ENCODE measurements at places on chromosomes 2 and 18.

GRCh38 chr2:149261692-149262091, 68.7 kb upstream of the LYPD6 start:
- no peak for DNase-seq

- DNase-seq = no peak
Measured at GRCh38 chr2:203394519-203395227, 66.5 kb downstream of the ABI2 start.

DNA sequence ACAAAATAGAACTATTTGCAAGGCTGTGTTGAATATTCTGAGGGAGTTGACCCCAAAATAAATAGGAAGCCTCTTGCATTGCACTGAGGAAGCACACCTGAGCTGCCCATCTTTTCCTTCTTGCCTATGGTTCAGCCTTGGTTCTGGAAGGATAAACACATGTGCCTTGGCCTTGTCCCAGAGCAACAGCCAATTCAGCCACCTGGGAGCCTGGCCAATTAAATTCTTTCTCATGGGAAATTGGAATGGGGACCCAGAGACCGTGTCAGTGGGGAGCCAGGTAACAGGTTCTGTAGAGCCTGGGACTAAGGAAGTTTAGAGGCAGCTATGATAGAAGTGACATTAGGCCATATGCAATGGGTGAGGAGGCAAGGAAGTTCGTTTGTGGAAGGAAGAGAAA, 99.6 kb downstream of the KLF7 start:
- no peak for DNase-seq

DNA sequence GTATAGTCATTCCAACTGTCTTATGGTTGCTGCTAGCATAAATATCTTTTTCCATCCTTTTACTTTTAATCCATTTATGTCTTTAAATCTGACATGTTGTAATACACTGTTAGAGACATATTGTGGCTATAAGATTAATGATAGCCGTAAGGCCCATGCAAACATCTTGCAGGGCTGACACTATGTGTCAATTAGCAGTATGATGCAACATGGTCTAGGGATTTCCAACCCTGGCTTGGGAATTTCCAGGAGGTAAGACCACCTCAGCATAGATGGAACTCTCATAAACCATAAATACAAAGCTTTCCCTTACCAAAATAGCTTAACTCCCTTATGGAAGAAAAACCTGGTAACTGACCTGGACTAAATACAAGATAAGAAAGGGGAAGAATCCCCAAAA, 16.5 kb downstream of the SCLY start:
- no peak for DNase-seq

DNA sequence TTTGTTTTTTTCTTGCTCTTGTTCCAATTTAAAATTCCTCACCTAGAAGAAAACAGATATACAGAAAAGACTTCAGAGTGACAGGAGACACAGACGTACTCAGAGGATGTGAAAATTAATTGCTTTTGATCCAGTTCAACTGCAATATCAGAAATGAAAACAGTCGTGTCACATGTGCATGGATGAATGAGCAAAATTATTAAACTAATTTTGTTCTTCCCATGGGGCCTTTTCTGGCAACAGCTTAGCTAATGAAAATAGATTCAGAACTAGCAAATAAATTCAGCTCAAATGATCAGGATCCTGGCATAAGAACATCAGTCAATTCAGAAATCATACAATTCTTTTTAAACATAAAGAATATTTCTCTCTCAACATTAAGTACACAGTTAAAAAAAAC, 100.5 kb downstream of the CABYR start:
- DNase-seq = no peak

DNA sequence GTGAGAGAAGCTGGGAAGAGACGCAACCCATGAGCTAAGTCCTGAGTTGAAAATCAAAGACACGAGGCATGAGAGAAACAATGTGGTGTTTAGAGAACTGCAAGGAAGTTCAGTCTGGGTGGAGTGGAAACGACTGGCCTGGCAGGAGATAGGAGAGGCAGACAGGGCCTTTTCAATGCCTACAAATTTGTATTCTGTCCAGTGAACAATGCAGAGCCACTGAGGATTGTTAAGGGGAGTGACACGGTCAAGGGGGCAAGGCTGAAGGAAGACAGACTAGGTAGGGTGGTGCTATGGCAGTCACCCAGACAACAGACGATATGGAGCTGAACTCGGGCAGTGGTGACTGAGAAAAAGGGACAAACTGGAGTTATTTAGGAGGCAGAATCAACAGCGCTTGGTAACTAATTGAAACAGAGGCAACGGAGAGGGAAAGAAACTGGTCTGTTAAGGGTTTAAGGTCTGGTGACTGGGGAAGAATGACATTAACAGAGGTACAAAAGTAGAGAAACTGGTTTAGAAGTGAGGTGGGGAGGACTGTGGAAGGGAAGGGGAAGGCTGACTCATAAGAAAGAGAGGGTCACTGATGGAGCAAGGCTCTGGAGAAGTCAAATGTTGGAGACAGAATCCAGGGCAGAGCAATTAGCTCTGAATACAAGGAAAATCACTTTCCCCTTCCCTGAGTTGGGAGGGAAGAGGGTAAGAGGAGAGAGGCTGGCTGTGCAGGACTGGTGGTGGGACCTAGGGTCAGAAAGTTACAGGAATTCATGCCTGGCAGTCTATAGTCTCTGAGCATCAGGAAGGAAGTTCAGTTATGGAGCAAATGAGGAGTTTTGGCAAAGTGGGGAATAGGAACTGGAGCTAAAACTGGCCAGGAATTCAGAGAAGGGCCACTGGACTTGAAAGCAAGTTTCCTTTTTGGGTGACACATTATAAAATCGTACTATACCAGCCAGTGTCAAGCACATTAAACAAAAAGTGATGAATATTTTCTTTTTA, 63.4 kb upstream of the CHRNA1 start:
- no peak for DNase-seq

- no peak for DNase-seq
Measured at GRCh38 chr2:39874236-39874635, 95.2 kb upstream of the THUMPD2 start.

Data from stimulated activated CD4-positive, alpha-beta T cell treated with anti-CD3 and anti-CD28 coated beads, Interleukin-12 subunit alpha, Interleukin-12 subunit beta, amount 100 ng/mL, for 4 hours (primary cell).